ENCODE measurements at places on chromosomes 2 and 18. TPM values are rescaled to one million over a fixed set of nuclear protein-coding genes. Genes with fewer than 3 reads are reported as not detected.

REG3G gene
- not detected for total RNA-seq

ARHGEF4 gene
- total RNA-seq: 9.4 TPM

CASP10 gene
- total RNA-seq: 10.7 TPM

TUBA3E gene
- total RNA-seq: not detected

ADI1 gene
- 63.6 TPM for total RNA-seq

ERFE gene
- total RNA-seq: 1.5 TPM

OBSL1 gene
- 61.5 TPM for total RNA-seq

ARHGAP15 gene
- total RNA-seq: 11.6 TPM

SRD5A2 gene
- 0.06 TPM for total RNA-seq

CAPG gene
- 124 TPM for total RNA-seq

PMAIP1 gene
- total RNA-seq: 0.87 TPM

MRO gene
- 2.9 TPM for total RNA-seq

CABYR gene
- total RNA-seq: 3.1 TPM

SCLY gene
- total RNA-seq: 13.6 TPM

SH3RF3 gene
- 20.4 TPM for total RNA-seq

TMEM247 gene
- not detected for total RNA-seq

TMEM178A gene
- 1.5 TPM for total RNA-seq

UGT1A5 gene
- not detected for total RNA-seq

PARD3B gene
- total RNA-seq: 29.4 TPM

VRK2 gene
- 26.3 TPM for total RNA-seq

TUBA4B gene
- not detected for total RNA-seq

TNP1 gene
- not detected for total RNA-seq

GRHL1 gene
- total RNA-seq: 18.0 TPM

IL1F10 gene
- not detected for total RNA-seq
